ENCODE measurements at places on chromosomes 2 and 18.

GRCh38 chr18:37385846-37386778 is 179.5 kb downstream of the CELF4 start:
- no peak for DNase-seq

DNA sequence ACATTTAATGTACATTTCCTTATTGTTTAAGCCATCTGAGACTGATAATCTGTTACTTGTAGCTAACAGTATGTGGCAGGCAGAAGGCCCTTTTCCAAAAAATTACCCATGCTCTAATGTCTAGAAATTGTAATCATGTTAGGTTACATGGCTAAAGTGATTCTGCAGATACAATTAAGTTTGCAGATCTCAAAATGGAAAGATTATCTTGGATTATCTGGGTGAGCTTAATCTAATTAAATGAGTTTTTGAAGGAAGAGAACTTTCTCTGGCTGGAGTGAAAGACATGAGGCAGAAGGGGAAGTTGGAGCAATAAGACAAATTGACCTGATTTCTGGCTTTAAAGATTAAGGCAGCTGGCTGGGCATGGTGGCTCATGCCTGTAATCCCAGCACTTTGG is 76.3 kb downstream of the MBD2 start:
- DNase-seq: no peak

DNA sequence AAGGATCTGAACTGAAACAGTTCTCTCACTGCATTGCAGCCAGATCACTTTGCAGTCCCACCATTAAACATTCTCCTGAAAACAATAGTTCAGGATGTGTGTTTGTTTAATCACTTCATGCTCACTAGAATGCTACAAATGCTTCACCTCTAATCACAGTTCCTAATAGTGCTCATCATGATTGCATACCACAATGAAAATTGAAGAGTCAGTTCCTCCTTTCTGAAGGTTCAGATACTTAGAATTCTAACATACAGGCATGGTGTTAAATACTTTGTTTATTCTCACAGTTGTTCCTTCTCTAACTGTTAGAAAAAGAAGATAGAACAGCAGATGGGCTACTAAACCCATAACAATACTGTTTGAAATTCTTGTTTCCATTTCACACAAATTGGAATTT is 622.3 kb upstream of the ACVR2A start:
- DNase-seq: no peak

DNA sequence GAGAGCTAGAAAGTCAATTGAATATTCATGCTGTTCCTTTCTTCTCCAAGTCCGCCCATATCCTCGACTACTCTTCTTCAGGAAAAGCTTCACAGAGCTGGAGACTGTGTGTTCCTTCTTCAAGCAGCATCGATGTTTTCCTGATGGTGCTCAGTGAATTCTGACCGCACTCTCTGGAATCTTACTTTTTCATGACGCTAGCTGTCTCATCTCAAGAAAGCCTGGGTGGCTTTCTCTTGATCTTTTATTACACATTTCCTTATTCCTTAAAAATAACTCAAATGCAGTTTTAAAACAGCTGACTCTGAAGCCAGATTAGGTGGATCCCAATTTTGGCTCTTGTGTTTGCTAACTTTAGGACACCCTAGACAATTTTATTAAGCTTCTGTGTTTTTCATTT is 1245.1 kb upstream of the LRRTM1 start:
- no peak for DNase-seq

GRCh38 chr2:216163518-216163917 is 54.4 kb downstream of the XRCC5 start:
- no peak for DNase-seq

DNA sequence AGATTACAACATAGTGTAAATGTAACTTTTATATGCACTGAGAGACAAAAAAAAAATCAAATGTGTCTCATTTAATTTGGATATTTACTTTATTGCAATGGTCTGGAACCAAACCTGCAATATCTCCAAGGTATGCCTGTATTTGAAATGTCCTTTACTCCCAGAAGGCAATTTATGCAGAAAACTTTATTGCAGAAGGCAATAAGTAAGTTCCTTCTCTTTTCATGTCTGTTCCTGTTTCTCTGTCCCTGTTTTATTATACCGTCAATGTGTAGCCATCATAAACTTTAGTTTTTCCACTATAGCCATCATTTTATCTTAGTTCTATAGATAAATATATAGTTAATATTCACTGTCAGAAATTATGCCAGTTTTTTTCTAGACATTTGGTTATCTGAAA is 513.1 kb upstream of the FAM98A start:
- DNase-seq: no peak

DNA sequence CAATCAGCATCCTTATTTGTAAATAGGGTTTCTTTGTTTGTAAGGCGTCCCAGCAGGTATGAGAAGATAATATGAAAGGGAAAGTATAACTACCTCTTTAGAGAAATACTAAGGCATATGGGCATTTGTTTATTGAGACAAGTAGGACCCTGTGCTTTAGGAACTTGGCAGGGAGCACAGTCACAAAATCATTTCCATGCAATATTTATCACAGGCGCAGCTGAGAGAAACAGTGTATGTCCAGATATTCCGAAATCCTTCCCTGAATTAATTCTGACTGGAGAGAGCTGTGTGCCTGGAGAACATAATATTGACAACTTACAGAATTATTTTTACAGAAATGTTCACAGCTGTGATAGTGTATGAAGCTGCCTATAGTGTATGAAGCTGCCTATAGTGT is 416.7 kb downstream of the THSD7B start:
- no peak for DNase-seq
